Kidney epithelial cell (primary cell): ENCODE measurements at places on chromosomes 16 and 17. TPM values are rescaled to one million over a fixed set of nuclear protein-coding genes. Genes with fewer than 3 reads are reported as not detected.

Gene HBM
- not detected in 2 replicates for total RNA-seq

Gene NDE1
- 28.2 and 31.4 TPM in 2 replicates for total RNA-seq

Gene PARD6A
- total RNA-seq = 6.5 and 12.1 TPM in 2 replicates

Gene MEAK7
- total RNA-seq = 26.9 and 34.4 TPM in 2 replicates

Gene USP43
- 11.2 and 12.0 TPM in 2 replicates for total RNA-seq

Gene FBXO39
- 0.14 TPM in 1 of 2 replicates, not detected in the other for total RNA-seq

Gene SLC5A10
- not detected in 2 replicates for total RNA-seq

Gene CES5A
- total RNA-seq = not detected in 2 replicates

Gene CDC42EP4
- 41.9 and 43.3 TPM in 2 replicates for total RNA-seq

Gene RILP
- total RNA-seq = 7.9 and 12.8 TPM in 2 replicates

Gene SENP3
- 107 and 109 TPM in 2 replicates for total RNA-seq

Gene METTL22
- total RNA-seq = 24.5 and 34.9 TPM in 2 replicates

Gene SLC16A11
- total RNA-seq = not detected in 2 replicates

Gene SLC4A1
- not detected in 2 replicates for total RNA-seq

Gene CIITA
- total RNA-seq = 0.04 and 0.07 TPM in 2 replicates

Gene WIPF2
- total RNA-seq = 12.6 and 13.9 TPM in 2 replicates

Gene NPW
- not detected in 2 replicates for total RNA-seq

Gene NXPH3
- not detected in 2 replicates for total RNA-seq

Gene MT1A
- total RNA-seq = not detected in 2 replicates

Gene KRTAP4-4
- not detected in 2 replicates for total RNA-seq

Gene HSD17B1
- 0.34 and 1.8 TPM in 2 replicates for total RNA-seq

Gene GCGR
- total RNA-seq = not detected in 2 replicates

Gene LGALS3BP
- 283 and 378 TPM in 2 replicates for total RNA-seq

Gene NHLRC4
- 0.46 and 2.3 TPM in 2 replicates for total RNA-seq

Gene CCDC154
- total RNA-seq = 0.08 and 0.14 TPM in 2 replicates

Gene PLEKHG4
- total RNA-seq = 9.7 and 19.7 TPM in 2 replicates

Gene DRC3
- total RNA-seq = 3.9 and 17.7 TPM in 2 replicates

Gene SNAI3
- total RNA-seq = 0.82 and 1.1 TPM in 2 replicates

Gene CLDN7
- 248 and 250 TPM in 2 replicates for total RNA-seq

Gene PKMYT1
- 5.1 and 6.1 TPM in 2 replicates for total RNA-seq

Gene TLCD2
- total RNA-seq = 1.8 and 1.9 TPM in 2 replicates

Gene FKBP10
- total RNA-seq = 152 and 157 TPM in 2 replicates

Gene MYCBPAP
- total RNA-seq = 0.14 and 0.50 TPM in 2 replicates

Gene C16orf46
- 2.1 and 3.1 TPM in 2 replicates for total RNA-seq

Gene CFAP52
- total RNA-seq = not detected in 2 replicates

Gene SNF8
- 114 and 142 TPM in 2 replicates for total RNA-seq

Gene KIF19
- not detected in 2 replicates for total RNA-seq

Gene NEURL4
- total RNA-seq = 16.3 and 29.9 TPM in 2 replicates
